ENCODE measurements at places on chromosomes 13 and 19.

DNA sequence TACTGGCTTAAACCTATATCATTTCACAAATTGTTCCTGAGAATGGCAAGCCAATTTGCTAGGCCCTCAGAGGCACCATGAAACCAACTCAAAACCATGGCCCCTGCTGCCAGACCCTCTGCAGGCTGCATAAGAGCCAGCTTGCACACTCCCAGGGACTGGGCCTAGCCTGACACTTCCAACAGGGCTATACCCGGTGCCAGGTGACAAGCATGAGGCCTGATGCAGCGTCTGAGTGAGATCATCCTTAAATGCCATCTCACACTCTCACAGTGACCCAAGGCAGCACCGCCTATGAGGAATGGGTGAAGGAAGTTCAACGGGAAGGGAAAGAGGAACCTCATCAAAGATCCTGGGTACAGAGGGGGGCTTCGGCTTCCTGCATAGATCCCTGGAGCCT is 65.6 kb downstream of the C13orf42 start:
- no peak for DNase-seq

- no peak for DNase-seq
These were observed 11.1 kb upstream of the RAB3A start for GRCh38 chr19:18214779-18215433.

DNA sequence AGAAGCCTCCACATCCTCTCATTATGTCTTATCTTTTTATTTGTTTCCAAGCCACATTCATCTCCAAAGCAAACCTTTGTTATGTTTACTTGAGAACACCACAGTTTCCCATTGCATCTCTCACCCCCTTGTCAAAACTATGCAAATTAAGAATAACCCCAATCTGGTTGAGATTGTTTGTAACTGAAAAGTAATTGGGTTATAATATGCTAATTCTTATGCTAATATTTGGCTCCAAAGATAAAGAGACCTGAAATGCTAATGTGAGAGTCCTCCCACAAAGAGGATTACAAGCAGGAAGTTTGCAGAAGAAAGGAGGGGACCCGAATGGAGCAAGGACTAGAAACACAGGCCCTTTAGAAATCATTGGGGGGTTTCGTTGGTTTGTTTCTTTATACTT is 92.9 kb upstream of the UBL3 start:
- no peak for DNase-seq

GRCh38 chr13:79674765-79675515 is 194.0 kb downstream of the NDFIP2 start:
- no peak for DNase-seq

- DNase-seq: no peak
These were observed 34.5 kb upstream of the CEACAM8 start for GRCh38 chr19:42629191-42629590.

DNA sequence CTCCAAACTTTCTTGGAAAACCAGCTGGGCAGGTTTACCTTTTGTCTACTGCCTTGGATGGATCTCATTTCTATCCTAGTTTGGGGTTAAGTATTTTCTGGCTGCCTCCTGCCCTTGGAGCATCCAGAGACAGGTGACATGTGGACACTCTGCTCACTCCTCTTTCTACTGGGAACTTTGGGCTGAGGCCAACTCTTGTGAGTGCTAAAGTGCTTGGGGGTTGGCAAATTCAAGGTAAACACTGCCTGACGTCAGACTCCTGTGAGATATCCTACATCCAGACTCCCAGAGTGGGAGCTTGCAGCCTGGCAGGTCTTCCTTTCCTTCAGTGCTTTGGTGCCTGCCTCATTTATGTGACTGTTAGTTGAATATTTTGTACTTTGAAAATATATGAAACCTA is 388.1 kb downstream of the KCNRG start:
- no peak for DNase-seq

GRCh38 chr13:94335761-94336526 is 143.5 kb downstream of the DCT start:
- DNase-seq: no peak

DNA sequence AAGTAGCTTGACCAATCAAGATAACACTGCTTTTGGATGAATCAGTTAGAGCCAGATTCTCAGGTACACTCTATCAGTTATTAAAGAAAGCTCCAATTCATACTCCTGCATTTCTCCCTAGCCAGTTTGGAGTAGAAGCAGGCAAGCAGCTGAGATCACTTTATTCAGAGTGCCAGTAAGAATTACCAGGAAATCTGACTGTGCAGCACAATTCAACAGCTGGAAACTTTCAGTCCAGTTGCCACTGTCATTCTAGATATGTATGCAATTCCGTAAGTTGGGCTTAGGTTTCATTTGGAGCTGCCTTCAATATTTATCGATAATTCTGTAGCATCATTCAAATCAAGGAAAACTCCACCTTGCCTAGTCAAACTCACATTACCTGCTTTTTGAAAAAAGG is 2625.6 kb upstream of the PCDH20 start:
- no peak for DNase-seq

GRCh38 chr19:1967087-1967608 is 26.2 kb downstream of the CSNK1G2 start:
- DNase-seq: no peak

GRCh38 chr19:7267792-7268704 is 26.2 kb downstream of the INSR start:
- peak; percentile 87 for DNase-seq

DNA sequence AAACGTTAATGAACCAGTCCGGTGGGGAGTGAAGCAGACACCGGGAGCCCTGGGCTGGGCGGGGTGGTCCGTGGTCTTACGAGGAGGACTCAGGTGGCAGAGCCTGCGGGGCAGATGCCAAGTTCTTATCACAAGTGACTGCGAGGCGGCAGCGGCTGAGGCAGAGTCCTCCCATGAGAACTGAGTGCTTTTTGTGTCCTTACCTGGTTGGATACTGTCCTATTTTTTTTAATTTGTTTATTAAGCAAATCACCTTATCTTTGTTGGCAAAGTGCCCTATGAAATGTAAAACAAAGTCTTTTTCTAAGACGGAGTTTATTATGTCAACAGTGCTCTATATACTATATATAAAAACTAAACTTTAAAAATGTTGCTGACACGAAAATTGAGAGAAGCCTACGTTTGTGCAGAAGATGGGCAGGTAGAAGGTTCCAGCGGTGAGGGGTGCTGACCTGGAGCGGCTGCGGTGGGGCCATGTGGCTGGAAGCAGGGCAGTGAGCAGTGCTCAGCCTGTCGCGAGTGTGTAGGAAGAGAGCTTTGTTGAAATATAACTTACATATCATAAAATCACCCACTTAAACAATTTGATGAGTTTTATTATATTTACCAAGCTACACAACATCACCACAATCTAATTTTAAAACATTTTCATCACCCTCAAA is 82.2 kb downstream of the ATP11A start:
- no peak for DNase-seq

DNA sequence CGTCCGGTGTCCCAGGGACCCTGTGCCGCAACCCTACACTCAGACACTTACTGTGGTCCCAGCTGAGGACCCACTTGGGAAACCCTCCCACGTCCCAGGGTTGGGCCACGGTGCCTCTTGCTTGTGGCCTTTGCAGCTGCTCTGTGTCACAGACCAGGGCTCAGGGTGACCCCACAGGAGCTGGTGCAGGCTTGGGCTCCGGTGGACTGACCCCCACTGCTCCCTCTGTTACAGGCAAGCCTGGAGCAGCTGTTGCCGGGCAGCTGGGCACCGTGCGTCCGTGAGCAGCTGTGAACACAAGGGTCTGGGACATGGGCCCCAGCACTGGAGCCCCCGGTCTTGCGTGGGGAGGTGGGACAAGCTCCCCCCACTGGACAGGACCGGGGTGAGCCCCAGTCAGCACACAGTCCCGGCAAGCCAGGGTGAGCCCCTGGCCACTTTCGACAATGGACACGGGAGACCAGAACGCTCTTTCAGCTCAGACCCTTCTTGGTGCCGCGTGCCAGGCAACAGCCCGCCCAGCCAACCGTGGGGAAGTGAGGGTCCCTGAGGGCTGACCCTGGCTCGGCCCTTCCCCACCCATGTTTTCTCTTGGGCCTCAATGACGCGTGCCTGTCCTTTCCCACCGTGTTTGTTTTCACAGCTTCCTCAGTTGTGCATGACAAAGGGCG is 65.7 kb upstream of the C13orf46 start:
- DNase-seq: no peak

DNA sequence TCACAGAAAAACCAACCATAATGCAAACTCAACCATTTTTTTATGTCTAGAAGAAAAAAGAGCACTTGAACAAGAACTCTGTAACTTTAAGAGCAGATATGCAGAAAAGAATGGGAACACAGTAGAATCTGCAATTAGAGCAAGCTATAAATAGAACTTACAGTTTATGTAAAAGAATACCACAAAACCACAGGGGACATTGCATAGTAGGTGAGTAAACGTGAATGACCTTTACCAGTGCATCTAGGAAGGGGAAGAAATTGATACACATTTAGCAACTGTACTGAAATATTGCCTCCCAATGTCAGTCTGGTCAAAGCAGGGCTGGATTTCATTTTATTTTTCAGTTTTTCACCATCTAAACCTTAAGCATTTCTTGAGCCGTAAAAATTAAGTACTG is 242.2 kb upstream of the EDNRB start:
- DNase-seq: peak; percentile 8

DNA sequence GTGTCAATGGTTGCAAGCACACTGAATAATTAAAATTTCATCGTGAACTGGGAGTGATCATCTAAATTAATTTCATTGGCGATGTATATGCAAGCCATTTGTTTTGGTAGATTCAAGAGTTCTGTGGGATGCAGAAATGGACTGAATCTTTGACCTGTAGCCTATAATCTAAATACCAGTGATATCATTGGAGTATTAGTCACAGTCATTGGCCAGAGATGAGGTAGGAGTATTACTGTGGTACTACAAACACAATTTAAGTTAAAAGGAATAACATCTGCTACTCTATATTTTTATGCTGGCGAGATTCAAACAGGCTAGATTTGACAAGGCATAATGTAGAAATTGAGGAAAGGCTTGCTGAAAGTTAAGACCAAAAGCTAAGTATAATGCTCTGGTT is 14.0 kb downstream of the FRY start:
- no peak for DNase-seq

- DNase-seq: no peak
These were observed 209.0 kb upstream of the GPC6 start for GRCh38 chr13:93017493-93018112.

DNA sequence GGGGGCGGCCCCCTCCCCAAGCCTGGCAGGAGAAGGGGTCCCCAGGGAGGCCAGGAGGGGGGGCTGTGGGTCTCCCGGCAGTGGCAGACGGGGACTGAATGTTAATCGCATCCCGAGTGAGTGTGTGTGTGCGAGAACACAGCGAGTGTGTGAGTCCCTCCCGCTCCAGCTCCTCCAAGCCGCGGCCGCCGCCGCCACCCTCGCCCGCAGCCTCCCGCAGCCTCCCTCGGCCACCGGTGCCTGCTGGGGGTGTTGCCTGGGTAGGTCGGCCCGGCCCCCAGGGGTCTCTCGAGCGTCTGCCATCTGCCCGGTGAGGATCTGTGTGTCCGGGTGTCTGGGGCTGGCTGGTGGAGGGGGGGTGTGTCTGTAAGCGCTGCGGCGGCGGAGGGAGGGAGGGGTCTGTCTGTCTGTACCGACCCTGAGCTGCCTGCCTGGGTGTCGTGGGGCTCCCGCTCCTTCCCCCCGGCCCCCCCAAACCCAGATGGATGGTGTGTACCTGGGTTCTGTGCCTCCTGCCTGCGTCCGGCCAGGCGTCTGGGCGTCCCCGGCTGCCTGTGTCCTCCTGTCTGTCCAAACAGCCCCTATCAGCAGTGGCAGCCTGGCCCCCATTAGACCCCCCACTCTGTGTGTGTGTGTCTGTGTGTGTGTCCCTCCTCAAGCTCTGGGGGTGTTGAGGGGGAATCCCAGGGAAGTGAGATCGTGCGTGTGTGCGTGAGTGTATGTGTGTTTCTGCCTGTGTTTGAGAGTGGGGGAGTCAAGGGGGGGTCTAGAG is at the start of gene GRIN2D:
Gene GRIN2D (plus strand): TSS at position 110 of the 772 bp plus-strand sequence. CDS start 4,725 bp downstream, outside the sequence.
- DNase-seq: no peak

DNA sequence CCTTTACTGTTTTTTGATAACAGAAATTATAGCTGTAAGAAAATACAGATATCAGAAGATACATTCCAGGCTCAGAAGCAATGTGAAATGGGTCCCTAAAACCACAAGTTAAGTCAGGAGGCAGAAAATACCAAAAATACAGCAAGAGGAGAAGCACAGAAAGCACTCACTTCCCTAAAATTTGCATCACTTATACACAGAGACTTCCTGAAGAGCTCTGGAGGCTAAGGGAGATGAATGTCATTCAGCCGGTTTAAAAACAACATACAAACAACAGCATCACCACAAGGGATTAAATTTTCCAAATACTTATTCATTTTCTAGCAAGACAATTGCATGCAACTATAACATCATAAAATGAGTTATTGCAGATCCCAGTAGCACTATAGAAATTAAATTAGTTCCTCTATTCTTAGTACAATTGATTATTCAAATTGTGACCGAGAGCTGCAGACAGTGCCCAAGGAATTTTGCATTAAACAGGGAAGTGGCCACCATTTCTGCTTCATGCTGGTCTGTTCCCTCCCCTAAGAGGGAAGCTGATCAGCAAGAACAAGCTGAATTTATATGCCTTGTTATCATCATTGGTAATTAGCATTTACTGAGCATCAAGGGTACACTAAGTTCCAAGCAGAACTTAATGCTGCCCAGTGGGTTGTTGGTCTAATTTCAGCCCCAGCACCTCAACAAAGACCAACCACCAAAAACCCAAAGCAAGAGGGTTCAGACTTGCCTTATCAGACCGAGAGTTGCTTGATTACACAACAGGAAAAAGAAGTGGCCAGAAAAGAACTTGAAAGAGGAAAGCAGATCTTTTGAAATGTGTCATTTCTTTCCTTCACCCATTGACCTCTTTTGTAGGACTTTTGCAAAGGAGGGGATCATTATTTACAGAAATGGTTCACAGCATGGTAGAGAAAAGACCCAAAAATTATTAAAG is 140.7 kb downstream of the KCTD12 start:
- DNase-seq: peak; percentile 77

- DNase-seq: no peak
These were observed 10.1 kb upstream of the GTF2F1 start for GRCh38 chr19:6402837-6403608.

DNA sequence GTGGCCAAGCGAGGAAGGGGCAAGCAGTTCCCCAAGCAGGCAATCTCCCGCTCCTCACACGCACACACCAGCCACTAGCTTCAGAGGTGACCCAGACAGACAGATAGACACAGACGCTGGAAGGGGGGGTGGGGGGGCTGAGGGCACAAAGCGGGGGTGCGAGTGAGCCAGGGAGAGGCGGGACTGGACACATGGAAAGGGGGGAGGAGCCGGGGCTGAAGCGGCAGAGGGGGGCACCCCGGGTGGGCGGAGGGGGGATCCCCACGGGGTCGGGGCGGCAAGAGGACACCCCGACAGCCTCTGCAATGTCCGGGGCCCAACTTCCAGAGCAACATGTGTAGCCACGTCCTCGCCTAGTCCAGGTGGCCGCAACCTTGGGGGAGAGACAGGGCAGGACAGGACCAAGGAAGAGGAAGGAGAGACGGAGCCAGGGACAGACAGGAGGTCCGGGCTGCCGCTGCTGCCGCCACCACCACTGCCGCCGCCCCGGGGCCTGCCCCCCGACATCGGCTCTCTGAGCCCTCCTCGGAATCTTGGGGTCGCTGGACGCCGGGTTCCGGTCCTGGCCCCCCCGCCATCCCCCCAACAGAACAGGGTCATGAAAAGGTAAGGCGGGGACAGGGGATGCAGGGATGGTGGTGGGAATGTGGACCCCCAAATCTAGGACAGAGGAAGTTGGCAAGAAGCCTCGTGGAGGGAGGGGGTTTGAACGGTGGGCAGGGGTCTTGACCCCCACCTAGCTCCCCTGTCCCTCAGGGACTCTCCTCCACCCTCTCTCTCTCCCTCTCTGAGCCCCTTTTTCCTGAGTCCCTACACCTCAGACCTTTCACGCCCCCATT is 1.1 kb downstream of the GRIN2D start:
- no peak for DNase-seq

Measured in CD14-positive monocyte (primary cell).